Lung microvascular endothelial cell (primary cell): ENCODE measurements at places on chromosomes 6 and 20.
A peak's percentile ranks its signal among the peaks of the same experiment; 100 is the strongest.

DNA sequence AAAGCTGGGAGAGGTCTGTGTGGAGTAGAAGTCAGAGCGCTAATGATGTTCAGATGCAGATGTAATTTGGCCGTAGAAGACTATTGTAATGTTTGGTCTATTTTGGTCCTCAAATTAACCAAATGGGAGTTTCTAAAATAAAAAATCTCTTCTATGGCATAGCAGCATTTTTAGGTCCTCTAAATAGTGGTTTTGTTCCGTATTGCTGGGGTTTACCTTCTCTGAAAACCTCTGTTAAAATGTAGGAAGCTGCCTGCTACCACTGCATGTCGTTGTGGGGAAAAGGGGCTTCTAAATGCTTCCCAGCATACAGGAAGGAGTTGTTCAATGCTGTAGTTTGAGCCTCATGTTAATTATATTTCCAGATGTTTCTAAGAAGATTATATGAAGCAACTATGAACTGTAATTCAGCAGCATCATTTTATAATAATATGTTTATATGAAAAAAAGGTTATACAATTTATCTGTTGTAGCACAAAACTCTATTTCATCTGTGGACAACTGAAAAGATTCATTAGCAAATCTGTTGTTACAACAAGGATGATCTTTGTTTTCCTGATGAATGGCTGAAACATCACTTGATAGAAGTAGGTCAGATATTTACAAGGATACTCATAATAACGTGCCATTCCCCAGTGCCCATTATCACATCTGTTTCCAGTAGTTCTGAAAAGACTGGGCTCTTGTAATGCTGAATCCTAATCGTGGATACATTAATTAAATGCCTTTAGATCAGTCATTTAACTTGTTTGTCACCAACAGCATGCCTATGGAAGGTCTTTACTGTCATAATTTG, 256.6 kb downstream of the TBC1D7 start:
- no peak for DNase-seq

DNA sequence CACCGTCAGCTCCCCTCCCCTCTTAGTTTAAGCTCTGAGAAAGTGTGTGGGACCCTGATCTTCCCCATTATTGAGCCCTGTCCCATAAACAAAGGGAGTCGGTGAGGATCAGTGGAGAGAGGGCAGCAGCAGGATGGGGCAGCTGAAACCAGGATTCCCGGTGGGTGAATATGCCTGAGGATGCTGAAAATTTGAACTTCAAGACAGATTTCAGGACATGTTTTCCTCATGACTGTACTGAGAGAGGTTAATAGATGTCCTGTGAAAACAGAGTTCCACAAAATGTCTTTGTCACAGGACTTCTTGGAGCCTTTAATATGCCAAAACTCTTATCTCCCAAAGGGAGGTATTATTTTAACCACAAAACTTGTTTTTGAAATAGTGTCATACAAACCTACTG, 53.5 kb upstream of the SLC22A16 start:
- no peak for DNase-seq

DNA sequence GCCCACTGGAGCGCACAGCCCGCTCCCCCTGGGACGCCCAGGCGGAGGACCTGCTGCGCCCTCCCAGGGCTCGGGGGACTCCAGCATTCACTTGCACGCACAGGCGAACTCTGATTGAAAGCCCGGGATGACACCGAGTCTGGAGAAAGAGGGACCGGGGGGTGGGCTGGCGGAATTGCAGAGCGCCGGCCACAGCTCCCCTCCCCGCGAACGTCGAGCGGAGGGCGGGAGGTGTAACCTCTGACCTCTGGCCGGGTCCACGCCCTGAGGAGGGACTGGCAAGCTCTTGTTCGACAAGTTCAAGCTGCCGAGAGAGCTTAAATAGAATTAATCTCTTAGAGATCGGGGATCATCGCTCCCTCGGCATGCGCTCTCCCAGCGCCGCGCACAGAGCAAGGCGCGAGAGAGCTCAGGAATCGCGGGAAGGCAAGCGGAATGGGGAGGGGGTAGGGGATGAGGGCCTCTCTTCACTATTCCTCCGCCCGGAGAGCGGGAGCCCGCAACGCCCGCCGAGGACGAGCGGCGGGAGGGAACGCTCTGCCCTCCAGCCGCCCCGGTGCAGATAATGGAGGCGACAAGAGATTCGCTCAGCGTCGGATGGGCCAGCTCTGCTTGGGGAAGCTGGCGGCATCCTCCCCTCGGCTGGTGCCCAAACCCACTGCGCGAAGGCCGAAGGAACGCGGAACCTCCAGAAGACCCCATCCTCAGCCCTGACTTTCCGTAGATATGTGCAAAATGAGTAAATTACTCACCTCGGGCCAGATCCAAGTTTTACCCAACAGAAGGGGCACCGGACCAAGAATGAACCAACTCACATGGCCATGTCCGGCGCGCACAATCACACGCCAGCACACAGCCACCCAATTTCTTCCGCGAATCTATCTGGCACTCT, 761 bp upstream of the NR2E1 start:
- no peak for DNase-seq

GRCh38 chr6:8352335-8352965, 82.9 kb downstream of the SLC35B3 start:
- DNase-seq, result no peak

DNA sequence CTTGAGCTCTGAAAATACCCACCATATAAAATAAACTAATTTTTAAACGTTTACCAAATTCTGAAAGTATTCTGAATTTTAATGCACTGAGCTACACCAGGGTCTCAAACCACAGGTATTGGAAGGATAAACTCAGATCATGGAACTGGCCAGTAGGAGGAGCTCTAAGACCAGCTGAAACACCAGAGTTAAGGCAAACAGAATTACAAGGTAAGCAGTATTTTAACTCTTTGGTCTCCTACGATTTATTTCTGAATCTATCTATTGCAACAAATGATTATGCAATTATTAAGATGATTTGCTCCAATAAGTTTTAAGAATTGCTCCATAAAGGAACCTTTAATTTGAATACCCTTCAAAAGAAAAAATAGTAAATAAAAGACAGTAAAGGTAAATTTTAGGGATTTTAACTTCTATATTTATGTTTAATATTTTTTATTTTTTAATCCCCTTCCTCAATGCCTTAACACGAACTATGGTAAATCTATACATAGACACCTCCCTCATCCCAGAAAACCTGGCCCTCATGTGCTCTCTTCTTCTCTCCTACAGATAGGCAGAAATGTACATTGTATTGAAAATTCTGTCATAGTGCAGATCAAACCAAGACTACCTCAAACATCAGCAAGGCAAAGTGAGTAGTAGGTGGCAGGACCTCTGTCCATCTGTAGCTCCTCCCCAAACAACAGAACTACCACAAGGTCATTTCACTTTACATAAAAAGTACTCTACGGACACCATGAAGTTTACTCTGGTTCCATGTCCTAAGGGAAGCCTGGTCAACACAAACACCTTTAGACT, 58.4 kb downstream of the SMLR1 start:
- DNase-seq, result peak; percentile 91

DNA sequence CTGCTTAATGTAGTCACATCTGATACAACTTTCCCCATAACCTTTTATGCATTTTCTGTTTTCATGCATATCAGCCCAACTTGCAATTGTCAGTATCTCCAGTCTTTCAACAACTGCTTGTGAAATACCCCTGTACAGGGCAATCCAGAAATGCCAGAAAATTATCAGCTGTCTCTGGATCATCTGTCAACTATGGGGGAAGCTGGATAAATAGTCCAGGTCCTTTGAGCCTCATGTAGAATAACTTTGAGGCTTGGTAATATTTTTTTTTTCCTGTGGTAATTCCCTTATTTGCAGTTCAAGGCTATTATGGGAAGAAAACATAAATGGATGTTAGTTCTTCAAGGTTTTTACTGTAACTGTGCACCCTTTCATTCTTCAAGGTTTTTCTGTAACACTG, 6.2 kb downstream of the DEFB125 start:
- no peak for DNase-seq

DNA sequence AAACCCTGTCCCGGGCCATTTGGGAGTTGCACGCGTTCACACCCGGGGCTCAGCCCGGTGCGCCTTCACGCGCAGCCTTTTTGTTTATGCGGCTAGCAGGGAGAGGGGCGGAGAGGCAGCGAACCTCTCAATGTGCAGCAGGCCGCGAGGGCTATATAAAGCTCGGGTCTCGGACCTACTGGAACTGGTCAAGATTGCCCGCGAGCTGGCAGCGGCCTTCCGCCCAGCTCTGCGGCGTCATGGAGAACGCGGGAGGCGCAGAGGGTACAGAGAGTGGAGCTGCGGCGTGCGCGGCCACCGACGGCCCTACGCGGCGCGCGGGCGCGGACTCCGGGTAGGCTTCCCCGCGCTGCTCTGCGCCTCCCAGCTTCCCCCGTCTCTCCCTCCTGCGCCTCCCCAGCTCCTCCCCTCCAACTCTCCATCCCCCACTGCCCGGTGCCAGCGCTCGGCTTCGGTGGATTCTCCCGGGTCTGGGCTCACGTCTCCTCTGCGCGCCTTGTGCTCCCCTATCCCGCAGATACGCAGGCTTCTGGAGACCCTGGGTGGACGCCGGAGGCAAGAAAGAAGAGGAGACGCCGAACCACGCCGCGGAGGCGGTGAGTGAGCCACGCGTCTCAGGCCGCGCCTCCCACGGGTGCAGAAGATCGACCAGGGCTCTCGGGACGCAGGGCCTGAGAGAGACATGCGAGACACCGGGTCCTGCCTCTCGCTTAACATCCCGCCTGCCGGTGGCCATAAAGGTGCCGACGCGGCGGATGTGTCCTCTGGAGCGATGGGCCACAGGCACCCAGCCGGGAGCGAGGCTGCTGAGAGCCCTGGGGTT, at the start of gene RIPPLY2:
Gene RIPPLY2 (plus strand): TSS at position 183 of the 823 bp plus-strand sequence. CDS start 57 bp downstream, at position 240.
- peak; percentile 73 for DNase-seq

DNA sequence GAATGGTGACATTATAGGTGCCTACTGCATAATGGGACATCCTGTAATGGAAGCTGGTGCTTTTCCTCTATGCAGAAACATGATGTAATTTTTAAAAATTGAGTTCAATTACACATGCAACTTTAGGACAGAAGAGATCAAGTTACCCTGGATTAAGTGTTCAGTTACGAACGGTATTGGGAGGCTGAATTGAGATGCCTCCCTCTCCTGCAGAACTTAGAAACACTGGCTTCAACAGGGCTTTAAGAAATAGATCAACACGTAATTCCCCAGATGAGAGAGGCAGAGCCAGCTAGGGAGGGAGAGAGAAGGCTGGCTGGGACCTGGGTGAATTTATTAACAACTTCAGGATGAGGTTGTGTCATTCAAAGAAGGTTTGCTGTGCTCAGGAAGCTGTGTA, 232.8 kb downstream of the CDH26 start:
- DNase-seq, result no peak

DNA sequence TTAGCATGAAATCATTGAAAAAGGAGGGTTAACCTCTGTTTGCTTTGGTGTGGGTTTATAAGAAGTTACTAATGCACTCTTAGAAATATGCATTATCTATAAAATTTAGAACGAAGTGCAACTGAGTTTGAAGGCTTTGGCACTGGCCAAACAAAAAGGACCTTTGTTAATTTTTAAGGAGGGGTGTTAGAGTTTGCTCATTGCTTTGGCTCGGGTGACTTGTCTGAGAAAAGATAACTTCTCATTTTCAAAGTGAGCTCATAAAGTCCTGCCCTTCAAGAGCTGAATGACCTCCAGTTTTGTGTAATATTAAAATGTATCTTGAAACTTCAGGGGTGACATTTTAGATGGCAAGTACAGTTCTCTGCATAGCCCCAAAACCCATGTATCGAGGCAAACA, 25.9 kb downstream of the NEDD9 start:
- no peak for DNase-seq
